Stimulated activated CD8-positive, alpha-beta memory T cell treated with anti-CD3 and anti-CD28 coated beads, Interleukin-7, amount 100 ng/mL, for 48 hours (primary cell): ENCODE measurements at places on chromosomes 1 and 21.

DNA sequence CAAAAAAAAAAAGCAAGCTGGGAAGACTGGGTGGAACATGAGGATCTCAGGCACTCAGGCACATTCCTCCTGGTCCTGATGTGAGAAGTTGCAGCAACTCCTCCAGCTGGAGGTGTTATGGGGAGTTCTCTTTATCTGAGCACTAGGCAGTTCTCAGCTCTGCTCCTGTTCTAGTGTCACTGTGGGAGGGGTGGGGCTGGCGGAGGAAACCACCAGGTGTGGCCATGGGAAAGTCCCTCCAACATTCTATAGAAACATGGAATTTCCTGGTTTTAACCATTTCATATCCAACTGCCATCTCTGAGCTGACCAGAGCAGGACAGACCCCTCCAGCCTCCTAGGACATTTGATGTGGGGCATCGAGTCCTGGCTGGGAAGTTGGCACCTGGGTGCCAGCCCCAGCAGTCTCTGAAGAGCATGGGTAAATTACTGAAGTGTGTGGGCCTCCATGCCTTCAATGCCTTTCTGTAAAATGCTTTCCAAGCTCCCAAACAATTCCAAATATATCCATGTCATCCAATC is 804 bp upstream of the IKBKE start:
- no peak for DNase-seq

GRCh38 chr1:167704715-167705114 is 17.1 kb upstream of the MPZL1 start:
- DNase-seq: no peak

DNA sequence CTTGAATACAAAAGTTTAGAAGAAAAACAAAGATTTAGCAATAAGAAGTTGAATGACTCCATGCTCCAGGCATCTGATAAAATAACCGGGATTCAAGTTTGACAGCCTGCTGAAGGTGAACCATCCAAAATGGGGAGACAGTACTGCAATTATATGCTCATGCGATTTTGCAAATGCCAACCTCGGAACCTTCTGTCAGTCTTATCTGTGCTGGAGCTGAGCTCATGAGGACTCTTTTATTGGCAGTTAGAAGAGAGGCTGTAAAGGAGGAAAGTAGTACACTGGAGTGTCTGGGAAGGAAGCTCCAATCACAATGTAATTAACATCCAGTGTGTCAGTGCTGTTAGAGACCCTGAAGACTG is 170.0 kb downstream of the GALNT2 start:
- DNase-seq: no peak

DNA sequence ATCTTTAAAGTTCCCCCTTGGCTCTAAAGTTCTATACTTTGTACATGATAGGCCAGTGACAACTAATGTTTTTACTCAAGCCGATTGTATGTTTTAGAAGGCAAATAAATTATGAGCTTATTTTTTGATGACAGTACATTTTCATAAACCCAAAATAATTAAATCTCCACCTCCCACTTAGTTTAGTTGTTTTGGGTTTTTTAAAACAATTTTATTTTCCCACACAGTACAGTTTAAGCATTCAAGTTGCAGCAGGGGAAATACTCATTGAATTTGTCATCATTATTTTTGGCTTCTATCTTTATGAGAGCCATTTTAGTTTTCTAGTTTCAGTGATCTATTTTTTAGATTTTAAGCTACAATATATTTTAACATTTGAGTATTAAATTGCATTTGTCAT is 93.6 kb downstream of the OLFML2B start:
- DNase-seq: no peak

GRCh38 chr1:218646288-218646687 is 301.2 kb downstream of the TGFB2 start:
- no peak for DNase-seq

GRCh38 chr21:37139154-37139553 is 66.1 kb downstream of the TTC3 start:
- no peak for DNase-seq
